Ovary (tissue), 10 donors: ENCODE measurements at places on chromosomes 7 and 10. TPM values are rescaled to one million over a fixed set of nuclear protein-coding genes. Genes with fewer than 3 reads are reported as not detected.

DNA sequence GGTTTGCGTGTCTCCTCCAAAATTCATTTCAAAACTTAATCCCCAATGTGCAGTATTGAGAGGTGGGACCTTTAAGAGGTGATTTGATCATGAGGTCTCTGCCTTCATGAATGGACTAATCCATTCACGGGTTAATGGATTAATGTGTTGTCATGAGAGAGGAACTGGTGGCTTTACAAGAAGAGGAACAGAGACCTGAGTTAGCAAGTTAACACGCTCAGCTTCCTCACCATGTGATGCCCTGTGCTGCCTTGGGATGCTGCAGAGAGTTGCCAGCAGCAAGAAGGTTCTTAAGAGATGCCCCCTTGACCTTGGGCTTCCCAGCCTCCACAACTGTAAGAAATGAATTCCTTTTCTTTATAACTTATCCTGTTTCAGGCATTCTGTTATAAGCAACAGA, 3.7 kb upstream of the TCTN3 start:
- no peaks in the 10 kb centered on the region for H3K4me1 ChIP-seq
- H3K36me3 ChIP-seq: no peaks in the 10 kb centered on the region
- no peak overlapping the region for H3K27ac ChIP-seq
- DNase-seq: no peak
- no peak overlapping the region for H3K4me3 ChIP-seq

CADPS2 gene
- total RNA-seq: 17.9 TPM

- no peaks in the 10 kb centered on the region for H3K27me3 ChIP-seq
- H3K4me1 ChIP-seq: no peaks in the 10 kb centered on the region
- H3K27ac ChIP-seq: no peak overlapping the region
- H3K4me3 ChIP-seq: no peak overlapping the region
- no peak for DNase-seq
Observed at GRCh38 chr7:48096273-48096672, 7.2 kb downstream of the UPP1 start.

GJC3 gene
- 1.3 TPM for total RNA-seq

TRPV5 gene
- total RNA-seq: not detected

PITX3 gene
- not detected for total RNA-seq

SGPL1 gene
- 52.6 TPM for total RNA-seq

GRCh38 chr10:120578134-120578533, 121.1 kb downstream of the PLPP4 start:
- no peak for DNase-seq
- H3K4me3 ChIP-seq: no peak overlapping the region
- H3K27ac ChIP-seq: no peak overlapping the region
- no peaks in the 10 kb centered on the region for H3K36me3 ChIP-seq
- H3K27me3 ChIP-seq: no peaks in the 10 kb centered on the region

DNA sequence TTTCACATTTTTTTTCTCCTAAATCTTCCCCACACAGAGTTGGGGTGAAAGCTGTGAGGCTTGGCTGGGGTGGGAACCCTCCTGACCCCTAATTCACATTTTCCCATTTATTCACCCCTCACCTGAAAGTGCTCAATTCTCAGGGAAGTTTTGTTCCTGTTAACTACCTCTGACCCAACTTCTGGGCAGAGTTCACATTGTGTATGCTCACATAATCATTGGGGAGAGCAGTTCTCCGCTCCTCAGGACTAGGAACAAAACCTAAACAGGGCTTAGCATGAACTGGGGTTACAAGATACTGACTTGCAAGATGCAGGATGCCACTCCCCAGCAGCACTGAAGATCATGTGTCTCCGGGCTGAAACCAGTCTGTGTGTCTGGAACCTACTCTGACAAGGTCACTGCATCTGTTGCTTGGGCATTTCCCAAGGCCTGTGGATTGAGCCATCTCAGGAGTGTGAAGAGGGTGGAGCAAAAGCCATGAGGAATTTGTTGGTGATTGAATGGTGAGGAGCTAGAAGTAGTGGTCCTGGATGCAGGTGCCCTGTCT, 258.1 kb upstream of the IGFBP3 start:
- no peak overlapping the region for H3K27ac ChIP-seq
- DNase-seq: no peak
- no peak overlapping the region for H3K4me3 ChIP-seq
- H3K4me1 ChIP-seq: peaks cover 7% of the 10 kb centered on the region

BEND7 gene
- total RNA-seq: 19.8 TPM

CRTAC1 gene
- 0.48 TPM for total RNA-seq

GRCh38 chr7:130875265-130875741, 141.3 kb upstream of the KLF14 start:
- H3K36me3 ChIP-seq: no peaks in the 10 kb centered on the region
- H3K4me1 ChIP-seq: peaks cover 16% of the 10 kb centered on the region
- no peaks in the 10 kb centered on the region for H3K27me3 ChIP-seq
- H3K27ac ChIP-seq: no peak overlapping the region
- H3K4me3 ChIP-seq: no peak overlapping the region

- H3K36me3 ChIP-seq: no peaks in the 10 kb centered on the region
- no peak for DNase-seq
- H3K27me3 ChIP-seq: no peaks in the 10 kb centered on the region
- no peak overlapping the region for H3K27ac ChIP-seq
Observed at GRCh38 chr7:117152213-117153007, 170.4 kb downstream of the WNT2 start.

- no peak overlapping the region for H3K27ac ChIP-seq
- no peak overlapping the region for H3K4me3 ChIP-seq
- H3K27me3 ChIP-seq: no peaks in the 10 kb centered on the region
- no peaks in the 10 kb centered on the region for H3K4me1 ChIP-seq
- no peak for DNase-seq
- H3K36me3 ChIP-seq: no peaks in the 10 kb centered on the region
Observed at GRCh38 chr10:45008524-45009161, 7.9 kb downstream of the ZNF22 start.

EPHB6 gene
- total RNA-seq: 32.0 TPM

DNA sequence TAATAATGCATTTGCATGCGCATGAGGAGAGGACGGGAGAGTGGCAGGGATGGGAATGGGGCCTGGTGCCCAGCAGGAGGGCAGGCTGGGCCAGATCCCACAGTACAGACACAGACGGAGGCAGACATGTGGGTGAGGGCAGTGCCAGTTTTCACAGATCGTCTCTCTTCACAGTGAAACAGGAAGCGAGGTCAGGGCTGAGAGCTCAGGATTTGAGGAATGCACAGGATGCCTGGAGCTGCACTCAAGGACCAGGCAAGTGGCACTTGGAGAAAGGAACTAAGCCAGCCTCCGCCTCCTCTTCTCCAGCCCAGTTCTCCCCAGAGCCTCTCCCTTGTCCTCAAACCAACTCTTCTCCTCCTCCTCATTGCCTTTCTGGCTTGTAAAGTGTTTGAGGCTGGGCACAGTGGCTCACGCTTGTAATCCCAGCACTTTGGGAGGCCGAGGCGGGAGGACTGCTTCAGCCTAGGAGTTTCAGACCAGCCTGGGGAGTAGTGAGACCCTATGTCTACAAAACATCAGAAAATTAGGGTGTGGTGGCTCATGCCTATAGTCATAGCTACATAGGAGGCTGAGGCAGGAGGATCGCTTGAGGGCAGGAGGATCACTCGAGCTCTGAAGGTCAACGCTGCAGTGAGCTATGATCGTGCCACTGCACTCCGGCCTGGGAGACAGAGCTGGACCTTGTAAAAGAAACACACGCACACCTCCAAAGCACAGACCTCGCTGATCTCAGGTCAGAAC, 115.2 kb downstream of the HIP1 start:
- no peak overlapping the region for H3K27ac ChIP-seq
- H3K36me3 ChIP-seq: no peaks in the 10 kb centered on the region
- H3K4me3 ChIP-seq: no peak overlapping the region
- no peaks in the 10 kb centered on the region for H3K27me3 ChIP-seq
- peaks cover 2% of the 10 kb centered on the region for H3K4me1 ChIP-seq

LIPK gene
- not detected for total RNA-seq

DNA sequence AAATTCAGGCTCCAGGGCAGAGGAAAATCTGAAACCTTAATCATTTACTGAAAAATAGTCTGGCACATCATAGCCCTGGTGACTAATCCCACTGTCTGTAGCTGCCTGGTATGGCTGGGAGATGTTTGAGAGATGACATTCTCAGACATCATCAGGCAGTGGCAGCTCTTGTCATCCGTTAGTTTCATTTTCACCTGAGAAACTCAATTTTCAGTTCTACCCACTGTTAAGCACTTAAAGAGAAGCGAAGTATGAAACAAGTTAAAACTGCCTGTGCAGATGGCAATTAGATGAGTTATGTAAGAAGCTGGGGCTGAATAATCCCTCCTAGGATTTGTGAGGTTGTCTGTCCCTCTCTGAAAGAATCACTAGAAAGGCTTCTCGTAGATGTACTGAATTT, 150.2 kb downstream of the NSUN6 start:
- H3K4me3 ChIP-seq: no peak overlapping the region
- no peak overlapping the region for H3K27ac ChIP-seq
- H3K4me1 ChIP-seq: peaks cover 6% of the 10 kb centered on the region
- no peaks in the 10 kb centered on the region for H3K27me3 ChIP-seq

- H3K36me3 ChIP-seq: no peaks in the 10 kb centered on the region
- no peak overlapping the region for H3K4me3 ChIP-seq
- no peak for DNase-seq
- no peaks in the 10 kb centered on the region for H3K4me1 ChIP-seq
- H3K27me3 ChIP-seq: no peaks in the 10 kb centered on the region
Observed at GRCh38 chr7:12174931-12175330, 36.2 kb upstream of the TMEM106B start.

AKR1B1 gene
- 81.2 TPM for total RNA-seq

DNA sequence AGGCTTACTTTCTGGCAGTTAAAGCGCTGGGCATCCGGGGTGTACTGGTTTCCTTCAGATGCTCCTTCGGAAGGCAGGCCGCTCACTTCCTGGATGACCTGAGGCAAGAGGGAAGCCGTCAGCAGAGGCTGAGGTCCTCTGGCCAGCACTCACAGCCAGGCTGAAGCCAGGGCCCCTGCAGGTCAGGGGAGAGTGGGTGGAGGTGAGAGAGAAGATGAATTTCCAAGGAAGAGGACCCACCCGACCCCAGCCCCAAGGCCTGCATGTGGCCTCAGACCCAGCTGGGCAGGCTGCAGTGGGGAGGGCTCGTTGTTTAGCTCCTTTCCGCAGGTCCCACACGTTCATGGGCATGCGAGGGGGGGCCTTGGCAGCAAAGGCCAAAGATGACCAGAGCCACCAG, 71.3 kb downstream of the VWA2 start:
- H3K36me3 ChIP-seq: no peaks in the 10 kb centered on the region
- no peak overlapping the region for H3K4me3 ChIP-seq
- no peak for DNase-seq

SPDYE5 gene
- 0.20 TPM for total RNA-seq

GRCh38 chr7:18004372-18004771, 23.3 kb downstream of the PRPS1L1 start:
- no peaks in the 10 kb centered on the region for H3K4me1 ChIP-seq
- no peak overlapping the region for H3K4me3 ChIP-seq
- no peaks in the 10 kb centered on the region for H3K27me3 ChIP-seq
- no peaks in the 10 kb centered on the region for H3K36me3 ChIP-seq

DNA sequence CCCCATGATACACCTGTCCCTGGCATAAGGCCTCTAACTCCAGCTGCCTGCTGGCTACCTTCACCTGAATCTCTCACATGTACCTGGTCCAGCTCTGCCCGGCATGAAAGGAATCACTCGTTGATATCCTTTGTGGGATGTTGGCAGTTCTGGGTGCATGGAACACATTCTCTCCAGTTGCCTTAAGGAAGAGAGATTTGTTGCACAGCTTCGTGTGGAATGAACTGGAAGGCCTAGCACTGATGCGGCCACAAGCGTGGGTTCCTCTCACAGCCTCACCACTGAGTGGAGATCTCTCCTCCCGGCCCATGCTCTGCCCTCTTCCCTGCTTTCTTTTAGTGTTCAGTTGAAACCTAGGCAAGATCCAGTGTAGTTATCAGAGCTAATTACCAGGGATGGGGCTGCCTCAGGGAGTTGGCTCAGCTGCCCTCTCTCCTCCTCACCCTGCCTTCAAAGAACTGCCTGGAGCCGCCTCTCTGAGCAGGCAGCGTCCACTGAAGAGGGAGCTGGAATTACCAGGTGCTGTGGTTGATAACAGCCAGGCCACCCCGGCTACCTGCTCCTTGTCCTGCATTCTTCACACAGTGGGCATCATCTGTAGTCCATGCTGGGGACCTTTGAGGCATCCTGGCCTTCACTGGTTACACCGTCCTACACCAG, 194.3 kb downstream of the CCDC3 start:
- no peaks in the 10 kb centered on the region for H3K27me3 ChIP-seq
- no peak for DNase-seq
- no peaks in the 10 kb centered on the region for H3K4me1 ChIP-seq

DNA sequence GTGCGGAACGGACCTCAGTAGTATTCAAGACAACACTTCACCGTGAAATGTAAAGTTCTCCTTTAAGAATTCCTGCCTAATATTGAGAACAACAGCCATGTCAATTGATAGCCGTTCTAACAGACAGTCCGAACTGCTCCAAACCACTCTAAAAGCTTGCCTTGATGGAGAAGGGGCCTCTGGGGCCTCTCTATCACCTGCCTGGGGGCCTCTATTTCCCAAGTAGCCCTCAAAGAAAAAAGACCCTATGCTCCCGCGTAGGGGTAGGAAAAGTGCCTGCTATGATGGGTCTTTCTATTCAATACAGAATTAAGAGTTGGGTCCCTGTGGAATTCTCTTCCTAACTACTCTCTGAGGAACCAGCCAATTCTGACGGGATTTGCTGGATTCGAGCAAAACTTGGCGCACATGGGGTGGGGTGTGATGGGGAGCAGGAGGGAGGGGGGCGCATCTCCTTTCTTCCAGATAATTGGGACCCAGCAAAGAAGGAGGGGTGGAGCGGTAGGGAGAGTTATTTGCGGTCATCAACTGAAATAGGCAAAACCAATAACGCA, 8.3 kb upstream of the DLX6 start:
- H3K27me3 ChIP-seq: peaks cover 16% of the 10 kb centered on the region
- H3K36me3 ChIP-seq: no peaks in the 10 kb centered on the region
- no peak overlapping the region for H3K27ac ChIP-seq
- H3K4me1 ChIP-seq: no peaks in the 10 kb centered on the region
- H3K4me3 ChIP-seq: no peak overlapping the region

DNA sequence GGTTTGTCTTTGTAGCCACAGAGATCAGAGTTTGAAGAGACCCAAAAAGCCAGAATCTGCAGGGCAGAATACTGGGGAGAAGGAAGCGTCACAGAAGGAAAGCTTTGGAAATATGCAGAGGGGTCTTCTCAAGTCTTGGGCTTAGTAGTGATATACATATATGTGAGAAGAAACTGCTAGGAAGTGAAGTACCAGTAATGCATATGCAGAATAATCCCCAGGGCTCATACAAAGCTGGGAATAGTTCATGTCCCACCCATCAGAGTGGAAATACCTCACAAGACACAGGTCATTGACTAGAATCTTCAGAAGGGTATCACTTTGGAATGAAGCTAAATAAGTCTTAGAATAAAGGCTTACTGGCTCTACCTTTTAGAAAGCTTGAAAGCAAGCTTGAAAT, 39.6 kb downstream of the C10orf71 start:
- no peaks in the 10 kb centered on the region for H3K27me3 ChIP-seq
- H3K4me1 ChIP-seq: no peaks in the 10 kb centered on the region
- DNase-seq: no peak
- no peaks in the 10 kb centered on the region for H3K36me3 ChIP-seq
- H3K4me3 ChIP-seq: no peak overlapping the region
